Lower leg skin (tissue), 4 donors: ENCODE measurements at places on chromosomes 1 and 21. TPM values are rescaled to one million over a fixed set of nuclear protein-coding genes. Genes with fewer than 3 reads are reported as not detected.

Gene GPR153
- 9.9 TPM for total RNA-seq

Gene ZBTB8A
- 2.7 TPM for total RNA-seq

Gene LEFTY2
- not detected for total RNA-seq

Gene ANGPTL3
- total RNA-seq = not detected

Gene OR2M2
- total RNA-seq = not detected

Gene RGS1
- total RNA-seq = 23.9 TPM

Gene NDUFS2
- 127 TPM for total RNA-seq

Gene CBS
- 3.4 TPM for total RNA-seq

Gene RNU1-4
- total RNA-seq = under 0.01 TPM

Gene KDF1
- total RNA-seq = 45.8 TPM

Gene LPAR3
- total RNA-seq = 15.7 TPM

Gene REN
- not detected for total RNA-seq

Gene TCEA3
- total RNA-seq = 49.1 TPM

Gene GON4L
- 24.9 TPM for total RNA-seq

Gene EPB41
- total RNA-seq = 60.2 TPM

Gene RIPK4
- total RNA-seq = 72.3 TPM

Gene DNM3
- total RNA-seq = 3.5 TPM

Gene PRKACB
- total RNA-seq = 5.1 TPM

Gene DNALI1
- total RNA-seq = 0.23 TPM

Gene TMEM269
- 0.13 TPM for total RNA-seq

Gene AVPR1B
- not detected for total RNA-seq

Gene ALPL
- 1.3 TPM for total RNA-seq

Gene SPATA1
- not detected for total RNA-seq

Gene FAM163A
- not detected for total RNA-seq

Gene MASP2
- total RNA-seq = not detected

Gene CELA3B
- not detected for total RNA-seq

Gene KIFAP3
- total RNA-seq = 24.2 TPM

Gene CTSK
- total RNA-seq = 107 TPM

Gene SLC5A9
- 1.1 TPM for total RNA-seq

Gene PTCH2
- total RNA-seq = 0.76 TPM

Gene CD1B
- not detected for total RNA-seq

Gene S100A7
- total RNA-seq = 12.2 TPM

Gene CYP4A22
- not detected for total RNA-seq

Gene PRRX1
- 18.8 TPM for total RNA-seq

Gene SDE2
- total RNA-seq = 26.2 TPM

Gene TAS1R3
- total RNA-seq = 1.4 TPM

Gene S100A5
- total RNA-seq = not detected

Gene RUNX3
- total RNA-seq = 6.1 TPM

Gene DIRAS3
- 1.7 TPM for total RNA-seq

Gene SLAMF9
- not detected for total RNA-seq

Gene RGSL1
- not detected for total RNA-seq

Gene NFYC
- 67.0 TPM for total RNA-seq

Gene C1orf141
- total RNA-seq = not detected

Gene TMEM183A
- 54.7 TPM for total RNA-seq

Gene OVAAL
- not detected for total RNA-seq

Gene PCSK9
- total RNA-seq = 1.2 TPM

Gene NUP210L
- not detected for total RNA-seq
